ENCODE measurements at places on chromosomes 7 and 10. TPM values are rescaled to one million over a fixed set of nuclear protein-coding genes. Genes with fewer than 3 reads are reported as not detected.
A peak's percentile ranks its signal among the peaks of the same experiment; 100 is the strongest.

GRCh38 chr7:158061884-158062656, 525.6 kb downstream of the PTPRN2 start:
- DNase-seq = no peak

PIP gene
- not detected for total RNA-seq

LZTS2 gene
- 12.1 TPM for total RNA-seq

- DNase-seq = no peak
These were observed 37.2 kb downstream of the FRMD4A start for GRCh38 chr10:14293526-14293925.

DNA sequence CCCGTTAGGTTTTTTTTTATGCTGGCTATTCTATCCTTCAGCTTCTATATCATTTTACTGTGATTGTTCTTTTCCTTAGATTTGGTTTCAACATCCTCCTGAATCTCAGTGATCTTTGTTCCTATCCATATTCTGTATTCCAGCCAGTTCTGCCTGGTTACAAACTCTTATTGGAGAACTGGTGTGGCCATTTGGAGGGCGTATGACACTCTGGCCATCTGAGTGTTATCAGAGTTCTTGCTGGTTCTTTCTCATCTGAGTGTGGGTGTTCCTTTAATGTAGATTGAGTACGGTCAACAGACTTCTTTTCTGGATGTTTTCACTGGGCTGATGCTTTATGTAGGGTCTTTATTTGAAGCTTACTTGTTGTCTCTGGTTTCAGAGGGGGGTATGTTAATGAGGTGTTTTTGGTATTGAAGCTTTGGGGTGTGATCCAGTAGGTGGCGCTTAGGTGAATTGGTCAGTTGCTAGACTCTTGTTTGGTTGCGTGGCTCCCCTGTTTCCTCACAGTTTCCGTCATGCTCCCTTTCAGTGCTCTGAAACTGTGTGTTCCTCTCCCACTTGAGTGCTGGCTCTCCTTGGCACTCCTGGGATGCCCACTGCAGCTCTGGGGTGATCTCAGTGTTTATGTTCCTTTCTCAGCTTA, 80.7 kb downstream of the FANK1 start:
- no peak for DNase-seq

LHFPL3 gene
- total RNA-seq = not detected

GRCh38 chr7:120052884-120053382, 220.0 kb upstream of the KCND2 start:
- no peak for DNase-seq

DNA sequence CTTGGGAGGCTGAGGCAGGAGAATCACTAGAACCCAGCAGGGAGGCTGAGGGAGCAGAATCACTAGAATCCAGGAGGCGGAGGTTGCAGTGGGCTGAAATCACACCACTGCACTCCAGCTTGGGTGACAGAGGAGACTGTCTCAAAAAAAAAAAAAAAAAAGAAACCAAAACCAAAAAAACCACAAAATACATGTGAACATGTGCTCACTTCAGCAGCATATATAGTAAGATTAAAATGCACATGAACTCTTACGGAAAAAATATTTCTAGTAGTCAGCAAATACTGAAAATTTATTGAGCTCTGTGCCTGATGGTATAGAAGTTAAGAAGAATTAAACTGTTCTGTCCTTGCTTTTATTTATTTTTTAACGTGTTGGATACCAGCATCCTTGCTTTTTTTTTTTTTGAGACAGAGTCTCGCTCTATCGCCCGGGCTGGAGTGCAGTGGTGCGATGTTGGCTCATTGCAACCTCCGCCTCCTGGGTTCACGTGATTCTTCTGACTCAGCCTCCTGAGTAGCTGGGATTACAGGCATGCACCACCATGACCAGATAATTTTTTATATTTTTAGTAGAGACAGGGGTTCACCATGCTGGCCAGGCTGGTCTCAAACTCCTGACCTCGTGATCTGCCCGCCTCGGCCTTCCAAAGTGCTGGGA, 9.6 kb upstream of the ZNF487 start:
- DNase-seq = peak; percentile 47

DNA sequence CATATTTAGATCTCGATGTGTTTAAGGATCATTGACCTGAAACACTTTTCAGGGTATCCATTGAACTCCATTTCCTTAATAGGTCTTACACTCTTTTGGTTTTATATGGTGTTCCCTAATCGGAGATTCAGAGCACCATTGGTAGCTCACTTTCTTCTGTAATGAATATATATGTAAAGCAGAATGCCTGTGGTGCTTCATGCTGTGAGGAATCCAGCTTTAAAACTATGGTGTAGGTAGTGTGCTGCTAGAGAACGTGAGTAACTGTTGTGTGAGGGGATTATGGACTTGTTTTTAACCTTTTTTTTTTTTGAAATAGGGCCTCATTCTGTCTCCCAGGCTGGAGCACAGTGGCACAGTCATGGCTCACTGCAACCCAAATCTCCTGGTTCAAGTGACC, 376.9 kb upstream of the LRGUK start:
- DNase-seq = no peak

GRCh38 chr10:132395704-132396493, 1.1 kb upstream of the PWWP2B start:
- no peak for DNase-seq

DNA sequence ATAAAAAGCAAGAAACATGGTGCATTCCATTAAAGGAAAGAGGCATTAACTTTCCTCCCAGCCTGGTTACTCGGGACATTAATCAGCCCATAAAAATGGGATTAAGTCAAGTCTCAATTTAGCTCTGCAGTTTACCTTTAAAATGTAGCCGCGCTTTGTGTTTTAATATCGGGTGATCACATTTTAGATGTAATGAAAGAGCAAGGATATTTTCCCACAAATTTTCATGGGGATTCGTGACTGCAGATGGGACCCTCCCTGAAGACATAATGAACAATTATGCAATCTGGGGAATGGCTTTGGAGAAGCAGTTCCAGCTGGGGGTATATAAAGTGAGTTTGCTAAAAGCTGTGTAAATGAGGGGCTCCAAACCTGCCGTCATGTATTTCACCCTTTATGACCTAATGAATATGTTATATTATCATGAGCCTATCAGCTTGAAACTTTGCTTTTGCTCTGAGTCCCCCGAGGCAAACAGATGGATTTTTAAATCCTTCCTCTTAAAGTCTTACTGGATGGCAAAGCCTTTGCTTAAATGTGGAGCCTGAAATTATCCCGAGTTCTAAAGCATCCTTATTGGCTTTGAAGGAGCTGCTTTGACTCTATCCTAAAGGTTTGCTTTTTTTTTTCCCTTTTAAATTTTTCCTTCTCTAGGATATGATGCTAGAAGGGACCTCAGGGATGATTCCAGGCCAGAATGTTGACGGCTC, 31.8 kb downstream of the BAMBI start:
- DNase-seq = no peak

GRCh38 chr10:79316671-79317431, 30.4 kb upstream of the PPIF start:
- DNase-seq = no peak

GRCh38 chr10:69272624-69273023, 5.7 kb upstream of the HK1 start:
- DNase-seq = no peak

DNA sequence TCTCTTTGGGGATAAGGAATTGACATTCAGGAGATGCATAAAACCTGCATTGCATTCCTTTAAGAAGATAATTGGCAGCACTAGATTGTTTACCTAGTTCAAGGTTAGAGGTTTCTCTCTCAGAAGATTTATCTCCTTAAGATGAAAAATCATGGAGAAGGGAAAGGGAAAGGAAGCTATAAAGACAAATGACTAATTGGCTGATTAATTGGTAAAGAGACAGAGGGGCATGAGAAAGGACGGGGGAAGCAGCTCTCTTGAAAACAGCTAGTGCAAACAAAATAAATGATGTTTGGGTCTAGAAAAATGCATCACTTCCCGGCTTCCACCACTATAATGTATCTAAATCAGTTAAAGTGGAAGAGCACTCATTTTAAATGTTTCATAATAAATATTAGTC, 941.2 kb downstream of the XPNPEP1 start:
- DNase-seq = no peak

ZNF804B gene
- total RNA-seq = not detected

DNA sequence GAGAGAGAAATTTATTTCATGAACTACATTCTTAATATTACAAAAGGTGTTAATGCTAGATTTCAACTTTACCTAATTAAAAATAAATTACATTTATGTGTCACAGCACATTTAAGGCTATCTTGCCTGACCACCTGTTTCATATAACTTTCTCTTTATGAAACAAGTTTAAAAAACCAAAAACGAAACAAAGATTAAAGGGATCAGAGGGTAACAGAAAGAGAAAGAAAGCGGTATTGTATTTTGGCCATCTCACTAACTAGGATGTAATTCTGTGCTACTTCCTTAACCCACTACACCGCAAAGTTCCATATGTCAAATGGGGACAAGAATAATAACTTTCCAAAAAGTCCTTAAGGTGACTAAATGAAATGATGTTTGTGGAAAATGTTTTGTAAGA, 6.3 kb upstream of the RHOBTB1 start:
- no peak for DNase-seq

TUBAL3 gene
- not detected for total RNA-seq

- no peak for DNase-seq
These were observed 47.7 kb downstream of the HABP2 start for GRCh38 chr10:113600569-113600968.

DNA sequence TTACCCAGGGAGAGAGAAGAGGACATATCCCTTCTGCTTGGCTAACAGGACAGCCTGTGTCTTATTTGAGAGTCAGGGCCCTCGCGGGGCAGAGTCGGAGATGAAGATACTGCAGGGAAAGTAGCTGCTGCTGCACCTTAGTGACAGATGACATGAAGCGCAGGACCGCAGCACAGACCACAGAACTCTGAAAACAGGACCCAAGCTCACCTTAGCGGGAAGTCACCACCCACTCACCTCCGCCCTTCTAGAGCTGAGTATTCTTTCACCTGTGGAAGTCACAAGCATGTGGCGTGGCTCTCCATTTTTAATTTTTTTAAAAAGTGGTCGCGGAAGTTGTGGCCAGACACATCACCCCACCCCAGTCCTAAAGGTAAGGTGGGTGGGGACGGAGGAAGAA, 191.4 kb downstream of the FAM107B start:
- DNase-seq = peak; percentile 81

- no peak for DNase-seq
These were observed 59.6 kb downstream of the NPY start for GRCh38 chr7:24343614-24344013.

DNA sequence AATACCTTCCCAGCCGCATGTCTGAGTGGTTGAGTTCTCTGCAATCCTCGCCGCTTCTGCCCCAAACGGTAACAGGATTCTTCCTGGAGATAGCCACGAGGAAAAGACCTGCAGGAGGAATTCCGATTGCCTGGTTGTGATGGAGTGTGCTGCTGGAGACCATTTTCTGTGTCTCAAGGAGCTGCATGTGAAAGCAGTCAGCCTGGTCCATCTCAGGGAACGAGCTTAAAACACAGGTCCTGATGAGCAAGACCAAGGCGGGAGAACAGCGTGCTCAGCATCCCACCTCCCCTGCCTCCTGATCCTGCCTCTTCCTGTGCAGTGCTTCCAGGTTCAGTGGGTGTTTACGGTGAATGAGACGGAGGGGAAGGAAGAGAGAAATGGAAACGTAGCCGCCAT, 26.5 kb downstream of the VIPR2 start:
- DNase-seq = no peak

IPMK gene
- total RNA-seq = 10.3 TPM

GRCh38 chr10:115861455-115861854, 411.6 kb downstream of the GFRA1 start:
- DNase-seq = no peak

DNA sequence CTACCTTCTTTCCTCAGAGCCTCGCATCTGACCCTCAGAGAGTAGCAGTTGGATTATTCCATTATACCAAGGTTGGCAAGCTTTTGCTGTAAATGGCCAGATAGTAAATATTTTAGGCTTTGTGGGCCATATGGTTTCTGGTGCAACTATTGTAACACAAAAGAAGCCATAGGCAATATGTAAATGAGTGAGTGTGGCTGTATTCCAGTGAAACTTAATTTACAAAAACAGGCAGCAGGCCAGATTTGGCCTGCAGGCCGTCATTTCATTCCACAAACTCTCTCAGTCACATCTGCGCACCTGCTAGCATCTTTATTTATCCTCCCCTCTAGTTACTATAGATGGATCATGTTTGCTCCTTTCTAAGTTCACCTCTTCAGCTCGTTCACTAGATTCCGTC, 6.7 kb downstream of the ZNF518A start:
- DNase-seq = no peak

MTG1 gene
- total RNA-seq = 50.2 TPM

- no peak for DNase-seq
These were observed 72.0 kb downstream of the PAX2 start for GRCh38 chr10:100817268-100817839.

DNA sequence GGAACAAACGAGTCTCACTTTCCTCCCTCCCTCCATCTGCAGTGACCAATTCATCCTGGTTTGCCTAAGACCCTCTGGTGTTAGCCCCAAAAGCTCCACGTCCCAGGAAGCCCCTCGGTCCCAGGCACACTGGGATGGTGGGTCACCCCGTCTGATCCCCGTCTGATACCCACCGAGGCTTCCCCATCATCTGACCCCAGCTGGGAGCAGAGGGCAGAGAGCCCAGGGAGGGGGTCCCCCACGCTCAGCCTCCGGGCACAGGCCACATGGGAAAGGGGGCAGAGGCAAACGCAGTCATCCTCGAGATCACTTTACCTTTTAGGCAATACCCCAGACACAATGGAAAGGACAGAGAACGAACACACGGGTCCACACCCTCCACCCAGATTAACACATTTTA, 291.6 kb upstream of the PPP2R2D start:
- DNase-seq = no peak

DNA sequence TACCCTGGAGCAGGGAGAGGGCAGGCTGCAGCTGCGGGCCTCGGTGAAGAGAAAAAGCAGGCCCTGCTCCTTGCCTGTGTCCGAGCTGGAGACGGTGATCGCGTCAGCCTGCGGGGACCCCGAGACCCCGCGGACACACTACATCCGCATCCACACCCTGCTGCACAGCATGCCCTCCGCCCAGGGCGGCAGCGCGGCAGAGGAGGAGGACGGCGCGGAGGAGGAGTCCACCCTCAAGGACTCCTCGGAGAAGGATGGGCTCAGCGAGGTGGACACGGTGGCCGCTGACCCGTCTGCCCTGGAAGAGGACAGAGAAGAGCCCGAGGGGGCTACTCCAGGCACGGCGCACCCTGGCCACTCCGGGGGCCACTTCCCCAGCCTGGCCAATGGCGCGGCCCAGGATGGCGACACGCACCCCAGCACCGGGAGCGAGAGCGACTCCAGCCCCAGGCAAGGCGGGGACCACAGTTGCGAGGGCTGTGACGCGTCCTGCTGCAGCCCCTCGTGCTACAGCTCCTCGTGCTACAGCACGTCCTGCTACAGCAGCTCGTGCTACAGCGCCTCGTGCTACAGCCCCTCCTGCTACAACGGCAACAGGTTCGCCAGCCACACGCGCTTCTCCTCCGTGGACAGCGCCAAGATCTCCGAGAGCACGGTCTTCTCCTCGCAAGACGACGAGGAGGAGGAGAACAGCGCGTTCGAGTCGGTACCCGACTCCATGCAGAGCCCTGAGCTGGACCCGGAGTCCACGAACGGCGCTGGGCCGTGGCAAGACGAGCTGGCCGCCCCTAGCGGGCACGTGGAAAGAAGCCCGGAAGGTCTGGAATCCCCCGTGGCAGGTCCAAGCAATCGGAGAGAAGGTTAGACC, 138.0 kb upstream of the STK17A start:
- DNase-seq = no peak

ITGB8 gene
- not detected for total RNA-seq

Measured in activated naive CD8-positive, alpha-beta T cell treated with anti-CD3 and anti-CD28 coated beads for 36 hours (primary cell).